ENCODE measurements at places on chromosomes 6 and 20.

GRCh38 chr6:45487645-45488044 lies 109.9 kb upstream of the SUPT3H start:
- no peak for DNase-seq

GRCh38 chr6:107646776-107647438 lies 157.0 kb downstream of the SOBP start:
- DNase-seq: no peak

DNA sequence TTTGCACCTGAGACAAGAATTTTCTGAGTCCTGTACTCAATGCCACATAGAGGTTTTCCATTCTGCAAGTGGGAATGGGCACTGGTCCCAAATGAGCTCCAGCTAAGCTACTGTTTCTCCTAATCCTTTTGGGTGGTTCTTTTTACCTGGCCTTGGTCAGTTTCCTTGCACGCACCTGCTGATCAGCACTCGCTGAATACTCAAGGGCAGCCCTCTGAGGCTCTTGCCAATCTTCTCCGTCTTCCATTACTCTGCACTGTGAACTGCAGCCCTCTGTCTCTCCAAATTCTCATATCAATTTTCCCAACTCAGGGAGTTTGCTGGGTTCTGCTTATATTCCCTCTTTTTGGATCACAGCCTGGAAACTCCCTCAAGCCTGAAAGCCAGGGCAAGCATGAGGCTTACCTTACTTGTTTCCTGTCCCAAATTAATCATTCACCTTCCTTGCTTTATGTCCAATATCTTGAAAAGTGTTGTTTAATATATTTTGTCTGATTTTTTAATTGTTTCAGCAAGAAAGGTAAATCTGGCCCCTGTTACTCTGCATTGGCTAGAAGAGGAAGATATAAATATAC lies 138.0 kb upstream of the TBX18 start:
- DNase-seq: no peak

GRCh38 chr6:127481628-127482027 lies 22.4 kb upstream of the KIAA0408 start:
- no peak for DNase-seq

- DNase-seq: no peak
These were observed 63.8 kb upstream of the EIF2S2 start for GRCh38 chr20:34175879-34176278.

- no peak for DNase-seq
These were observed 39.2 kb upstream of the TPD52L1 start for GRCh38 chr6:125114248-125114858.

GRCh38 chr20:13545790-13546189 lies 92.9 kb downstream of the TASP1 start:
- DNase-seq: no peak

DNA sequence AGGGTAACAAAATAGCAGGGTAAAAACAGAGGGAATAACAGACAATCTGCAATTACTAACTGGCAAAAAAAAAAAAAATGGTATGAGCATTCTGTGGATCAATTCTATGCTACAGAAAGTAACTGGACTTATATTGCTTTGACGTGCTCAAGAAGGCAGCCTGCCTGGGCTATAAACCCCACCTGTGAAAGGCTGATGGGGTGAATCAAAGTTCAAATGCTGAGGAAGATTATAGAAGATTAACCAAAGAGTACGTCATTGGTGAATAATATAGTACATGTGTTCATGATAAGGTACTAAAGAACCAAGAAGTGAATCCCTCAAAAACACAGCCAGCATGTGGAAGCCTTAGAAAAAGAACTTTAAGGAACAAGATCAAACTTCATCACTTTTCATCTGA lies 441.9 kb upstream of the PTCHD4 start:
- DNase-seq: no peak

Data from suprapubic skin (tissue), 4 donors.